ENCODE measurements at places on chromosomes 2 and 18.
A peak's percentile ranks its signal among the peaks of the same experiment; 100 is the strongest.

DNA sequence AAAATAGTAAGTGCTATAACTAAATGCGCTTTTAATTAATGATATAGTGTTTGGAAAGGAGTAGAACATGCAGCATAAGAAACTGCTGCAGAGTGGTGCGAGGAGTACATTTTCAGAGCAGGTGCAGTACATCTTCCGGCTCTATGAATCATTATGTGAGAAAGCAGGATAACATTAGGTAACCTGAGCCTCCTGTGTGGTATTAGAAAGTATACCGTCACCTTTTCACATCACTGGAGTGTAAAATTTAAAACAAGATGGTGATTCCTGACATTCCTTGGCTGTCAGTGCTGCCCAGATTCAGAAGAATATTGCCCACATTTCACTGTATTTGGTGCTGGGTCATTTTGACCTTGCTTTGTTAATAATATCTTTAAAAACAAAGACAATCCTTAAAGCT, 7.8 kb upstream of the DYNC2LI1 start:
- no peak for DNase-seq

- no peak for DNase-seq
These were observed 143.5 kb upstream of the MSH6 start for GRCh38 chr2:47639467-47639866.

DNA sequence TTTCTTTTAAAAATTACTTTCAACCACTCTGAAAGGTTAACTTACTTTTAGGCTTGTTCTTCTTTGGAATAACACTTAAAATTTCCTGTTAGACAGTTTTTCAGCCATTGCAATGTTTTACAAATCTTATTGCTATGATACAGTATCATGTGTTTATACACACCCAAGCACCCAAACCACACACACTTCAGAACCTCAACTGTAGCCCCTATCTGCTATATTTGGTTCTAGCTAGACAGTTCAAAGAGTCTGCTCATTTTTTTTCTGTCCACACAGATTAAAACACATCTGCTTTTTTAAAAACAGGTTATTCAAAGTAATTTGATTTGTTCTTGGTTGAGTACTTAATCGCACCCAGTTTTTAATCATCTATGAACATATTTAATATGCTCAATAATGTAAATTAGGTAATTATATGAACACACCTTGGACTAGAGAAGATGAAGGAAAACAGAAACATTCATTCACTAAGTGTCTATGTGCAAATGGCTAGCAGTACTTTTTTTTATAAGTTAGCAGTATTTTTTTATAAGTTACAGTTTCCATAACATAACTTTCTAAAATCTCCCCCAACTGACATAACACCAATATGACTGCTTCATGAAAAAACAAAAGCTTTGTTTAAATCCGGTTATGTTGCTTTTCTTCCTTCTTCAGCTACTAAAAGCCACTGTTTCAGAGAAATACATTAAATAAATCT, 17.6 kb downstream of the FBXO11 start:
- no peak for DNase-seq

GRCh38 chr18:31685097-31686082, 1.0 kb upstream of the B4GALT6 start:
- DNase-seq, result peak; percentile 15

DNA sequence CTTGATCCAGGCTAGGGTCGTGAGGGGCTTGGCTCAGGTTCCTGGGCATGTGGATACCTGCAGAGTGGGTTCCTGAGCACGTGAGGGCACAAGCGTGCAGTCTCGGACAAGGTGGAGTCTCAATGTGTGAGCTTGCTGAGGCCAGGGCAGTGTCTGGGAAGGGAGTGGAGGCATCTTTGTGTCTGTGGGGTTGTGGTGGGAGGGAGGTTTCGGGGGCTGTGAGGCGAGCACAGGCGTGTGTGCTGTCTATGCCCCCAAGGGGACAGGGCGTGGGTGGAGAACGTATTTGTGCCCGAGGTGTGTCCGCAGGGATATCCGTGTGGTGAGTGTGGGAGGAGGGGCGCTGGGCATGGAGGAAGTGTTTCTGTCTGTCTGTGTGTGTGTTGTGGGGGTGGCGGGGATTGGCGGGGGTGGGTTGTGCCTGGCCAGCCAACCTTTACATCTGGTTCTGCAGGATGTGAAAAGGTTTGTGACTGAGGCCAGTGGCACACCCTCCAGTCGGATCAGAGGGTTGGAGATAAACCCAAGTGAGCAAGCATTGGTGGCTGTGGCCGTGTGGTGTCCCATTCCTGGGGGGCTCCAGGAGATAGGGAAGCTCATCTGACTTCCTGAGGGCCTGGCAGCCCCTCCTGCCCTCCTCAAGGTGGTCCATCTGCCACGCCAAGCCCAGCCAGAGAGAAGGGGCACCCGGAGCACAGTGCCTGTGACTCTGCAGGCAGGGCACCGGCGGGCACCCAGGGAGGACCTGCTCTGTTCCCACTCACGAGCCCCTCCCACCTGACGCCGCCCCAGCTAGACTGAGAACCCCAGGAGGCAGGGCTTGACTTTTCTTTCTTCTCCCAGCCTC, 57.1 kb downstream of the ZFP36L2 start:
- DNase-seq, result no peak

DNA sequence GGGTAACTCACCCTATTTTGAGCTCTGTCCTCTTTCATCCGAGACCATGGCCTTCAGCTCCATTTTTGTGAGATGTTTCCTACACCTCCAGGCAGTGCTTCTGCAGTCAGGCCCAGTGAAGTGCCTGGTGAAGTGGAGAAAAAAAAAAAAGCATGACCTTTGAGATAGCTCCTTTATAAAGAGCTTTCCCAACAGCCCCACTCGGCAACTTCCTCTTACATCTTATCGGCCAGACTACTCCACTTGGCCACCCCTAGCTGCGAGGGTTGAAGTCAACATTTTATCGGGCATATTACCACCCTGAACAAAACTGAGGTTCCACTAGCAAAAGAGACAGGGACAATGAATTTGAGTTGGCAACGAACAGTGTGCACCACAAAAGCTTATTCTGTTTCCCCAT, 124.8 kb upstream of the RNF152 start:
- DNase-seq, result no peak

DNA sequence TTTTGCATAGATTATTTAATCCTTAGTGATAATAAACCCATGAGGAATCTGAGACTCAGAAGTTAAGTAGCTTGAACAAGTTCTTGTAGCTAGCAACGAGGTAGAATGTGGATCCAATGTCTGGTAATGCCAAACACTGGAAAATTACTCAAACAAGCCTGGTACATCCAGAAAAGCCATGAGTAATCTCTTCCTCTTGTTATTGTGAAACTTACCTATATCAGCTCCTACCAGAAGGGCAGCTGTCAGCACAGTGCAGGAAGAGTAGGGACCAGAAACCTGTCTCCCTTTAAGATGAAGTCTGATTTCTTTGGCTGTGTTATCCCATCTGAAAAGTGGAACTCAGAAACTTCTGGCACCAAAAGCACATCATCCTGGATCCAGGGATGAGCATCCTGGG, 7.7 kb upstream of the SERPINB8 start:
- DNase-seq, result no peak

DNA sequence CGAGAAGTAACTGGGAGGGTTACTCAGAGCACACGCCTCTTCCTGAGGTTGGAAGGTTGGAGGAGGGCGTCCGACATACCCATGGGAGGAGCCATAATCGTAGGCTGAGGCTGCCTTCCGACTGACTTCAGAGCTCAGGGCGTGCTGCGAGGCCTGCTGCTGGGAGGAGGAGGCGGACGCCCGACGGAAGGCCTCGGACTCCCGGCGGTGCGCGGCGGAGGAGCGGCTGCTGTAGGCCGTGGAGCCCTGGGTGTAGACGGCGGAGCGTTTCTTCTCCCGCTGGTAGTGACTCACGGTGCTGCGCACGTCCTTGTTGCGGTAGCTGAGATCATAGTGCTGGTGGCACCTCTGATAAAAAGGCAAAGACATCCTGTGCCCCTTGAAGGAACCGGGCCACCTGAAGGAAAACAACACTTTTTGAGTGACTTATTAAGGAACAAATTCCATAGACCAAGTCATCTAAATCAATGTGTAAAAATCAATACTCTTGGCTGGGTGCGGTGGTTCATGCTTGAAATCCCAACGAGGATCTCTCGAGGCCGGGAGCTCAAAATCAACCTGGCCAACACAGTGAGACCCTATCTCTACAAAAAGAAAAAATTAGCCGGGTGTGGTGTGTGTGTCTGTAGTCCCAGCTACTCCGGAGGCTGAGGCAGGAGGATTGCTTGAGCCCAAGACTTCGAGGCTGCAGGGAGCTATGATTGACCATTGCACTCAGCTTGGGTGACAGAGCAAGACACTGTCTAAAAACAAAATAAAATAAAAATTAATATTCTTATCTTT, 4.7 kb downstream of the MYOM1 start:
- DNase-seq, result no peak

GRCh38 chr2:200266406-200266805, 40.1 kb upstream of the SPATS2L start:
- DNase-seq, result no peak

- no peak for DNase-seq
These were observed 34.1 kb upstream of the SP3 start for GRCh38 chr2:173999272-173999671.

DNA sequence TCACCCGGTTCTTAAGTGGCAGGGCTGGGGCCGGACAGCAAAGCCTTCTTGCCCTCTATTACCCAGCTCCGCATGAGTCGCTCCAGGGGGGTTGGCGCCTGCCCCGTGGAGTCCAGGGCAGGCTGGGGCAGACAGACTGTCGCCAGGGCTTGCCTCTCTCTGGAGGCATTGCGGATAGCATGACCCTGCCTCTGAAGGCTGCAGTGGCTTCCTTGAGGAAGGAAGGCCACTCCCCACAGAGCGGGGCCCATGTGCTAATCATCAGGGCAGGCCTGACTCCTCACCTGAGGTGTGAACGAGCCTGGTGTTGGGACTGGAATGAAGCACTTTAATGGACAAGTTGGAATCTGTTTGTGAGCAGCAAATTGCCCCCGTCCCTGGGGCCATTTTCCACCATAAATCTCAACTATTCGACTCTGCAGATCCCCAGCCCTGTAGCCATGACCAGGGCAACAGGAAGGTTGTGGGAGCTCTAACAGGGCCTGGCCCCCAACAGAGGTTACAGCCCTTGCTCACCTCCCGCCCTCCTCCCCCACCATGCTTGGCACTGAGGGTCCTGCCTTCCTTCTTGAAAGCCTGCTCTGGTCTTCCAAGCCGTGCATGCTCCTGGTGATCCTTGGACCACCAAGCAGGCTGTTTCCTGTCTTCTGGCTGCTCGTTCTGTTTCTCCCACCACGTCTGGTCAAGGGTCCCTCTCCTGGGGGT, 144.9 kb upstream of the HAAO start:
- DNase-seq, result no peak

GRCh38 chr2:176484838-176485237, 215.6 kb downstream of the MTX2 start:
- no peak for DNase-seq

DNA sequence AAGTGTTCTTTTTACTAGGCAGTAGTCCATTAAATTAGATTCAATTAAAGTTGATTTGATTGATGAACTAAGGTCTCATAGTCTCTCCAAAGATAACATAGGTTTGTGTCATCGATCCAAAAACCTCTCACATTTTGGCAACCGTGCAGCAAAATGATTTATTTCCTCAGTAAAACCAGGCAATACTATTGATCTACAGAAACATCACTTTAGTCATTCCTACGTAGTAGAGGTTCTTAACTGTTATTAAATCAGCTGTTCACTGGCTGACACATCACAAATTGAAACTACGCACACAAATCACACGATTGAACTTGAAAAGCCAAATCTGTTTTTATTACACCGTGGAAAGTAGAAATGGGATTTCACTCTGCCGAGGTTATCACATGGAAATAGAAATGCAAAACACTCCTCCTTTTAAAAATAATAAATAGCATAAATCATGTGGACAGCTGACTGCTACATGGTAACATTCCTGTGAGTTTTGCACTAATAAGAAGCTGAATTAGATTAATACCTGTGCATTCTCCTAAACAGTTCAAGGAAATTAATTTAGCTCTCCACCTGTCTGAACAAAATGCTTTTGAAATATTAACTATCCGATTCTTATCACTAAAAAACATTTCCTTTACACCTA, 262.5 kb downstream of the CDH20 start:
- DNase-seq, result no peak

DNA sequence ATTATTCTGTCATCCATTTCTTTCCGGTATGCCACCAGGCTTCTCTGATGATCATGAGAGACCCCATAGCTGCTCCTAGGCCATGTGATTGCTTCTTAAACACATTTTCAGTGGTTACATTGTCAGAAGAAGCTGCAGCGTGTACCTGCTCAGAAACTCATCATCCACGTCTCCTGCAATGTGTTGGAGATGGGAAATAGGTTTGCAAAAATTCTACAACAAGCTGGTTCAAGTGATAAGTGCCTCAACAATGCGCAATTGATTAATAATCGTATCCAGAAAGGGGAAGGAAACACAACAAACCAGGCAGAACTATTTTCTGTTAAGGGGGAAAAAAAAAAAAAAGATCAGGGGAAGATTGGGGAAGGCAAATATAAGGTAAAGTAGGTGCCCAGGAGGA, 75.7 kb upstream of the THUMPD2 start:
- no peak for DNase-seq

DNA sequence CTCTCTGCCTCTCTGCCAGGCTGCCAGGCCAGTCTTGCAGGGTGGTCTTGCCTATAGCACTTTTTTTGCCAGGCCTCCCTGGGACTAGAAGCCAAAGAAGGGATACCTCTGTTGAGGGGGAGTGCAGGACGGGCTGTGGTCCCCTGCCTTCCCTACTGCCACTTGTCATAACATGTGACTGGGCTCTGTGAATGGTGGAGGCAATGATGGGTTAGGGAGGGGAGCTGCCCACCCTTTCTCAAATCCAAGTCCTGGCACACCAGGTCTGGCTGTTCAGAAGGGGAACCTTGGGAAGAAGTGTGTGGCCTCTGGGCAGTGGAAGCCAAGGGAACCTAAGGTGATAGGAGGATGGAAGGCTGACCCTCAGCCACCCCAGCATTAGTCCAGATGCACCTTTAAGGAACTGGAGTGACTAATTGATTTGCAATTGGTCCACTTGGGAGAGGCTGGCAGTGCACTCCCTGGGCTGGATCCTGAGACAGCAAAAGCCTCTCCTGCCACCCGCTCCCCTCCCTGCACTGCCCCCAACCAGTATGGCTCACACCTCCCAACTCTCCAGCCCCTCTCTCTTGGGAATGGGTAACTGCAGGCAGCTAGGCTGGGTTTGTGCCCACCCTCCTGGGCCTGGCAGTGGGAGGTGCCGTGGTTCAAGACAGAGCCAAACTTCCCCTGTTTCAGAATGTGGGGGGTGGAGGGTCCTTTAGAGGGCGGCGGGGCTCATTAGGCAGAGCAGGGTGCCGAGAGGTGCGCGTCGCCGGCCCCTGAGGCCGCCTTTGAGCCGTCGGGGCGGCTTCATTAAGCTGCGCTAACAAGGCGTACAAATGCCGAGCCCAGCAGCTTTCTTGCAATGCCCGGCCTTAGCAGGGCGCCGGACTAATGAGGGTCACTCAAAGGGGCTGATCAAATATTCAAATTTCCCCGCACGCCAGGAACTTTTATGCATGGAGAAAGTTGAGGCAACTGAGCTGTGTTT, 4.5 kb upstream of the SIX3 start:
- DNase-seq, result no peak

DNA sequence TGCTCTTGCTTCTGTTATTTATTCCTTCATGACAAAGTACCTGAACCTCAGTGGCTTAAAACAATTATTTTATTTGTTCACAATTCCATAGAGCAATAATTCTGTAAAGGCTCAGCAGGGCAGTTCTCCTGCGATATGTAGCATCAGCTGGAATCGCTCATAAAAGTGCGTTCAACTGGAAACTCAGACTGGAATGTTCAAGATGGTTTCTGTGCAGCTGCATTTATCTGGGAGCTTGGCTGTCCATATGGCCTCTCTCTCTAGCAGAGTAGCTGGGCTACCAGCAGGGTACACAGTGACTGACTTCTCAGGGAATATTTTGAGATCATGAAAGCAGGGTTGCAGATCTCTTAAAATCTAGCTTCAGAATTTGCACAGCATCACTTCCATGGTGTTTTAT, 13.5 kb downstream of the CCDC121 start:
- no peak for DNase-seq

Data from stimulated activated CD8-positive, alpha-beta memory T cell treated with anti-CD3 and anti-CD28 coated beads, Interleukin-12 subunit alpha, Interleukin-12 subunit beta, amount 100 ng/mL, for 1 hour (primary cell).